ENCODE measurements at places on chromosomes 5 and 9.

DNA sequence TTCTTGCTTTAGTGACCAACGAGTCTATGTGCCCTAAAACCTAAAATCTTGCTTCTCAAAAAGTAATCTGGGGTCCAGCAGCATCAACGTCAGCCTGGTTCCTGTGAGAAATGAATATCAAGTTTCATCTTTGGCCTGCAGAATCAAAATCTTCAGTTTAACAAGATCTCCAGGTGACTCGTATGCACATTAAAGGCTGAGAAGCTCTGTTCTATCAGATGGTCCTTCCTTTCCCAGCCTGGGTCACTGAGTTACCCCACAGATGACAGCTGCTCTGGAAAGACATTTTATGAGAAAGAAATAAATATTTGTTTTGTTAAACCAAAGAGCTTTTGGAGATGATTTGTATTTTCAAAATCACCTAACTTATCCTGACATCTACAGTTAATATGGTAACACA, 75.8 kb downstream of the ADAMTSL1 start:
- DNase-seq: no peak

DNA sequence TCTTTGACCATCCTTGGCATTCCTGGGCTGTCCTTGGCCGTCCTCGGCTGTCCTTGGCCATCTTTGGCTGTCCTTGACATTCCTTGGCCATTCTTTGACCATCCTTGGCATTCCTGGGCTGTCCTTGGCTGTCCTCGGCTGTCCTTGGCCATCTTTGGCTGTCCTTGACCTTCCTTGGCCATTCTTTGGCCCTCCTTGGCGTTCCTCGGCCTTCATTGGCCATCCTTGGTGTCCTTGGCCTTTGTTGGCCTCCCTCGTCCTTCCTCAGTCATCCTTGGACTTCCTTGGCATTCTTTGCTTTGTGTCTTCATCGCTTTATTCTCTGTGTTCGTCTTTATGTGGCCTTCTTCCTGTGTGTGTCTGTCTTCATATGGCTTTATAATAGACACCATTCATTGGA, 20.7 kb downstream of the NDUFS6 start:
- no peak for DNase-seq

GRCh38 chr5:171258737-171259415, 50.2 kb upstream of the TLX3 start:
- DNase-seq: no peak

GRCh38 chr5:138543730-138544104, 681 bp upstream of the ETF1 start:
- no peak for DNase-seq

DNA sequence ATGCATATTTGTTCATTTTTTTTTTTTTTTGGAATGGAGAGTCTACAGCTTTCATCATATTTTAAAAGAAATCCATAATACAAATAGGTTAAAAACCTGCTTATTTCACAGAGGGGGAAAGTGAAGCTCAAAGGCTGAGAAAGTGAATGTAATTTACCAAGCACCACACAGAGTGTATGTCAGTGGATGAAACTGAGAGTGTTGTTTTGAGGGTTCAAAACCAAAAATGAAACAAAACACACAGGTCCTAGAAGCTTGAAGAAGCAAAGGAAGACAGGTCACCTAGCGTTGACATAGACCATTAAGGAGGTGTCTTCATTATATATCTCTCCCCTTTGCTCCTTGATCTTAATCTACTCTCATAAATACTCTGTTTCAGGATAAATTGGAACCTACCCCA, 7.5 kb downstream of the NMUR2 start:
- no peak for DNase-seq

DNA sequence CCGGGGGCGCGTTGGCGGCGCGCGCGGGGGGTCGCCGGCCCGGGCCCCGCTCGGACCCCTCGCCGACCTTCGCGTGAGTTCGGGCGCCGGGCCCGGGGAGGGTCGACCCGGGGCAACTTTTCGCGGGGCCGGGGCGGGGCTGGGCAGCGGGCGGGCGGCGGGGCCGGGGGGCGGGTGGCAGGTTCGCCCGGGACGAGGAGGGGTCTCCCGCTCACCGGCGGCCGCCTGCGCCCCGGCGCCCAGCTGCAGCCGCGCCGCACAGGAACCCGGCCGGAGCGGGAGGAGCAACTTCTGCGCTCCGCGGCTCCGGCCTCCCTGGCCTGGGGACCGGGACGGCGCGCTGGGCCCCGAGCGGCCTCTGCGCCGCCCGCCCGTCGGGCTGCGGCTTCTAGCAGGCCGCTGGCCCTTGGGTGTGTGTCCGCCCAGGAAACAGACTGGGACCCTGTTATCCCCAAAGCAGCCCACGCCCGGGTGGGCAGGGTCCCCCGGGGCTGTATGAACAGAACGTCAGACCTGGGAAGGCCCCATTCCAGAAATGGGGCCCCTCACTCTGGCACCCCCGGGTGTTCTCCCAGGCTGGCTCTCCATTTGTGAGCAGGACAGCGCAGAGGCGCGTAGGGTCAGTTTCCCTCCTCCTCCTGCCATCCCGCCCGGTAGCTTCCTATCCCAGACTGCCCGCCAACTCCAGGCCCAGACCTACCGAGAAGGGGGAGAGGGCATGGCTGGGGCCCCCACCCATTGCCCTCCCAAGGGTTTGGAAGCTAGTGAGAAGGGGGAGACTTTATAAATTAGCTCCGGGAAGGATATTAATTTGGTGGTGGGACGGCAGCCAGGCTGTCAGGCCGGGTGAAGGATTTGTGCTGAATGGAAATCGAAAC, 708 bp downstream of the RXRA start:
- no peak for DNase-seq

DNA sequence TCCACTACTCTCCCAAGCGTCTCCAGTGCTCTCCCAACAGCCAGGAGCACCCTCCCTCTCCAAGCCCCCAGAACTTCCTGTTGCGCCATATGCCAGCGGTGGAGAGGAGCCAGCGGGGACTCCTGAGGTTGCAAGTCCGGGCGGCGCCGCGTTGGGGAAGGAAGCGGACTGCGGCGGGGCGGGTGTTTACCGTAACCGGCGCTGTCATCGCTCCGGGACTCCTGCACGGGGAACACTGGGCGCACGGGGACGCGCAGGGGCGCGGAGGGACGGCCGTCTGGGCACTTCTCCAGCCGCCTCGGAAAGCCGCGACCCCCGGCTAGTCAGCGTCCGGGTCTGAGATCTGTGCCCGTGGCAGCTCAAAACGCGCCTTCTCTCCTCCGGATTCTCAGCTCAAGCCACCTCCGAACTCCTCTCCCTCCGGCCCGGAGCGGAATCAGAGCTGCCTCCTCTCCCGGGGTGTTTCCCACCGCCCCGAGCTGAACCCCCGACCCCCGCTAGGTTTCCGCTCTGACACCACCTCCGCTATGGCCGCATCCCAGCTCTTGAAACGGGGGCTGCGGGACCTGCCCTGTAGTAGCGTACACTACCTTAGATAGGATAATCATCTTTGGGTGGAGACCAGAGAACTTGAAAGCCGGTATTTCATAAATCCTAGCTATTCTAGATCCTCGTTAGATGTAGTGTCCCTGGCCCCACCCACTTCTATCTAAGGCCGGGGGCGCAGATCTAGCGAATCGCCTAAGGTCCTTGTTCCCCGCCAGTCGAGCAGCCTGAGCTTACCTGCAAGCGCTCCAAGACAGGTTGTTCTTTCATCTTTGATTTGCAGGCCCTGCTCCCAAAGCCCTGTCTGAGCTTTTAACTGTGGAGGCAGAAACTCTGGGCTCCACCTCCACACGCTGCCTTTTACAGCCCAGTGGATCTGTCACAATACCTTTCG, at the start of gene TRPM6:
TRPM6 (minus strand) TSS at position 881 of the 940 bp plus-strand sequence; CDS start at position 816, 65 bp downstream.
- no peak for DNase-seq

- DNase-seq: no peak
Measured at GRCh38 chr9:93122721-93123221, 11.3 kb downstream of the NINJ1 start.

GRCh38 chr9:125536167-125536772, 170.7 kb downstream of the MAPKAP1 start:
- peak; percentile 33 for DNase-seq

DNA sequence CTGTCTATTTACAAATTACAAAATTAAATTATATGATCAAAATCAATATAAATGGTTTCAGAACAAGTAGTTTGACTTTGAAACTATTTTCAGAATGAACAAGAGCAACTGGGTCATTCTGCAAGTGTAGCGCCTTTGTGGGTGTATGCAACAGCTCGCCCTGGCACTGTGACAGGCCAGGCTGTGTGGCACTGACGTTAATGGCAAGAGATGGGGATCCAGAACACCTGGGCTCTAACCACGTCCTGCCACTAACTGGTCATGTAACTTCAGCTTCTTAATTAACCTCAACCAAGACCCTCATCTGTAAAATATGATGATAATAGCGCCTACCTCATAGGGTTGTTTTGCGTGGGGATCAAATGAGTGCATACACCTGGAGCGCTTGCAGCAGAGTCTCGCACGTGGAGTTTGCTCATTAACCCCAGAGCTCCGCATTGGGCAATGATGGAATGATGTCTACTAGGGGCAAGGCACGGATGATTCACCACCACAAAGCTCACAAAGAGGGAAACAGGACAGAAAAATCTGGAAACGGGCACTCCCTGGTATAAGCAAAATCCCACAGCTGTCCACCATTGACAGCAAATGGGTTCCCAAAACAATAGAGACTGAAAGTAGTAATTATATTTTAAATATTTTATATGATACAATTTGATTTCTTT, 639.4 kb downstream of the SEMA5A start:
- DNase-seq: peak; percentile 77
